ENCODE measurements at places on chromosomes 5 and 9.

- DNase-seq, result no peak
These were observed 8.1 kb downstream of the TNFAIP8 start for GRCh38 chr5:119363936-119364335.

- no peak for DNase-seq
These were observed 157.5 kb downstream of the DMRT2 start for GRCh38 chr9:1207686-1208085.

GRCh38 chr5:139246394-139246793 is 47.1 kb upstream of the MATR3 start:
- DNase-seq, result no peak

GRCh38 chr5:114308508-114308907 is 53.4 kb upstream of the KCNN2 start:
- no peak for DNase-seq

DNA sequence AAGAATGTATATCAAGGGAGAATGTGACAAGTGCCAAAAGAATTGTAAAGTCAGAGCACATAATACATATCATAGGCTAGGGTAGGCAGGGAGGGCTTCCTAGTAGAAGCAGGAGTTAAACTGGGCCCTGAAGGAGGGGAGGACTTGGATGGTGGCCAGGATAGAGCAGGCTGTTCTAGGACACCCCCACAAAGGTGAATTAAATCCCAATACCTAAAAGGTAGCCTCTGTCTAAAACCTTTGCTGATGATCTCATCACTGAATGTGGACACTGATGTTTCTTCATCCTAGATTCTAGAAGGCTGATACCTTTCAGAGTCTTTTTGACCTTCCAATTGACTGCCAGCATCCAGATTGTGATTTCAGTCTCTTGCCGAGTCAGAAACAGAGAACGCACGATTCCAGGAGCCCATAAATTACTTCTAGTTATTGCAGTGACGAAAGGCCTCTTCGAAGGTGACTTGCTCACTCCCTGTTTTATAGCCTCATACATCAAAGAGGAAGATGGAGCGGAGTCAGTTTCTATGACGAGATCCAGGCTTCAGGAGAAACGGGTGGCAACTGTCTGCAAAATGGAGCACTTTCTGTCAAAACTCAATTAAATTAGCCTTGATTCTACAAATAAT is 43.2 kb downstream of the KIF4B start:
- DNase-seq, result no peak

GRCh38 chr9:99015890-99016289 is 72.2 kb downstream of the COL15A1 start:
- DNase-seq, result no peak

- no peak for DNase-seq
These were observed 163.1 kb upstream of the IZUMO3 start for GRCh38 chr9:24708814-24709213.

DNA sequence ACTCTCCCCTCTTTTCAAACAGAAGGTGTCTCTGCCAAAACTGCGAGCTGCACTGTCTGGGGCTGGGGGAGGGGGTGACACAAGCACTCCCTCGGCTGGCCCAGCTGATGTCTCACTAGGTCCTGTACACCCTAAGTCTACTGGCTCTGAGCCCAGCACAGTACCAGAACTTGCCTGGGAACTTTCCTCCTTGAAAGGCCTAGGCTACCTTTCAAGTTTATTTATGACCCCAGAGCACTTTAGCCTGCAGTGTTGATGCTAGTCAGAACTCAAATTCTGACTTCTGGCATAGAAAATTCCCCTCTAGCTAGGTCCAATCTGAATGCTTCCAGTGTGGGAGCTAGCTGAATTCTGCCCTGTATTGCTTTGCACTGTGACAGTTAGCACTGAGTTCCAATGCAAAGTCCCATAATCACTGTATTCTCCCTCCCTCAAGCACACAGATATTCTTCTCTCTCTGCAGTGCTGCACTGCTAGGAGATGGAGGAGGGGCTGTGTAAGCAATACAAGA is 10.5 kb downstream of the LURAP1L start:
- no peak for DNase-seq

DNA sequence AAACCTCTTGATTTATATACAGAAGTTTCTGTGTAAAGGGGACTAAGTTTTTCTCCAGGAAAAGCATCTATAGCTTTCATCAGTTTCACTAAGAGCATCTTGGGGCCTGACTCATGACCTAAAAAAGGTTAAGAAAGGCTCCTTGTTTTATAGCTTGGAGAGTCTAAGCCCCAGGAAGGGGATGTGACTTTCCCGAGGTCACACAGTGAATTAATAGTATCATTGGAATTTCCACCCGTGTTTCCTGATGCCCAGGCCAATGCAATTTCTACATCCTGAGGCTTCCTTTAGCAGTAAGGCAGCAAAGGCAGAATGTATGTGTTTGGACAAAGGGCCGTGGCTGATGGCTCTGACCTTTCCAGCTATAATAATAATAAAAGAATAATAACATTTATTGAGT is 8.6 kb downstream of the MORN5 start:
- DNase-seq, result peak; percentile 69

All from dermis microvascular lymphatic vessel endothelial cell (primary cell).